ENCODE measurements at places on chromosomes 7 and 10.

DNA sequence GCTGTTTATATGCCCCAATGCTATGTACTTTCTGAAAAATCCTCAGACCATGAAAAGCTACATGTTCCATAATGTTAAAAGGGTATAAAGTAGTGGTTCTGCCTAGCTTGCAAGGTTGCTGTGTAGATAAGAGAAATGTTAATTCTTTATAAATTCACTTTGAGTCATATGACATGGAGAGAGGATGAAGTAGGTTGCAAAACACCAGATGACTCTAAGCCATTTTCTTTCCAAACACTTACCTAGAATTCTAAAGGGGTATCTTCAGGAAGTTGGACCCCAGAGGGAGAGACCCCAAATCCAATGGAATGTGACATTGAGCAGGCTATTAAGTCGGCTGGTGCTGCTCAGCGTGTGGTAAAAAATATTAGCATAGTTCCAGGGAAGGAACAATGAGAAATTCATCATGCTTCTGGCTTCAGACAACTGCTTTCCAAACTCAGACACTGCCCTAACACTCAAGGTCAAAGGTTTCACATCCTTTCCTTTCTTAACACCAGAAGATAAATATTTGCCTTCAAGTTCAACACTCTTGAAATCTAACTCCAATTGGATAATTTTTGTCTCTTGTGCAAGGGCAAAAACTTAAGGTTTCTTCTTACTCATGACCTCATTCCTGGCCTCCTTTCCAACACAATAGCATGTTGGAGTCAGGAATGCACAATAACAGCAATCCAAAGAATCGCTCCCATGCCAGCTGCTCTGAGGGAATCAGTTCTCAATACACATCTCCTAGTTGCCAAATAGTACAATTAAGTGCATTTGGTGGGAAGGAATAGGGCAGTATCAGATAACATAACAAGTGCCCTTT is 100.7 kb upstream of the AFAP1L2 start:
- no peak for DNase-seq

GRCh38 chr7:22425361-22425760 is 68.4 kb upstream of the RAPGEF5 start:
- DNase-seq: no peak

DNA sequence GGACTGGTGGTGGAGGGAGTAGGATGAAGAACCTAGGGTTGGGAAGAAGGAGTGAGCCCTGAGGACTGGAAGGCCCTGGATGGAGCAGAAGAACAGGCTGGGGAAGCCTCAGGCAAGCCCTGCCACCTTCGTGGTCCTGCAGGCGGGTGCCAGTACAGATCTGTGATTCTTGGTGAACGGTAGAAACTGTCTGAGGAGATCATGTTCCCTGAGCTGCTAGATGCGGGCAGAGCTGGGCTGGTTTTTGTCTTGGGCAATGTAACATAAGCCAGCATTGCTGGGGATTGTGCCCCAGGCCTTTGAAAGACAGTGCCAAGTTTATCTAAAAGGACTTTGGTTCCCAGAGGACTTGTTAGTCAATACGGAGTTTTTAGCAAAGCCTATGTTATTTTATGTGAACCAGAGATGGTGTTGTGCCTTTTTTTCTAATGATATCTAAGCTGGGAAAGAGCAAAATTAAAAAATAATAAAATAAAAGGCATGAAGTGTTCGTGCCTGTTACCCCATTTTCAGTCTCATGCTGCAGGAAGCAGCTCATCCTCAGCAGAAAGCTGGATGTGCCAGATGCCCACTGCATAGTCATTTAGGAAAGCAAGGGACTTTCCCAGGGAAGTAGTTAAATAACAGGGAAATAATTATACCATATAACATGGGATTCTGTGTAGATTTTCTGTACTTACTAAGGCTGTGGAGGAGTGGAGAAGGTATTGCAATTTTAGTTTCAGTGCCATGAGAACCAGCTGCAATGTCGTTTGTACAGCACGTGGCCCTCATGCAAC is 24.4 kb upstream of the FIGNL1 start:
- no peak for DNase-seq

DNA sequence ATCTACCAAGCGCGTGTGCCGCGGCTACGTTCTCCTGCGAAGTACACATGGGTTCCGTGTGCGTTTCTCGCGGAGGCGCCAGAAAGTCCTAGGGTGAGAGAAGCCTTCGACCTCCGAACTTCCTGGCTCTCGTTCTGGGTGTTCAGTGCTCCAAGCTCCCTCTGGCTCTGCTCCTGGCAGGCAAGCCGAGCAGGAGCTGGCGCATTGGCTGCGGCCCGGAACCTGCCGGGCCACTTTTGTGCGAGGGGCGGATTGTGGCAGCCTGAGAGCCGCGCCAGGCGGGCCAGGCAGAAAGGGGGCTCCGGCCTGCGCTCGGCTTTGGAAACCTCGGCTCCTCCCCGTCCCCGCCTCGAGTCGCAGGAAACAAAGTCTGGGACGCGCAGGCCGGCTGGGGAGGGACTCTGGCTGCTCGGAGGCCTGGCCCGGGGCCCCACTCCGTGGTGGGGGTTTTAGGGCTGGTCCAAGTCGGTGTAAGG is 9.6 kb downstream of the EMX2 start:
- DNase-seq: no peak

DNA sequence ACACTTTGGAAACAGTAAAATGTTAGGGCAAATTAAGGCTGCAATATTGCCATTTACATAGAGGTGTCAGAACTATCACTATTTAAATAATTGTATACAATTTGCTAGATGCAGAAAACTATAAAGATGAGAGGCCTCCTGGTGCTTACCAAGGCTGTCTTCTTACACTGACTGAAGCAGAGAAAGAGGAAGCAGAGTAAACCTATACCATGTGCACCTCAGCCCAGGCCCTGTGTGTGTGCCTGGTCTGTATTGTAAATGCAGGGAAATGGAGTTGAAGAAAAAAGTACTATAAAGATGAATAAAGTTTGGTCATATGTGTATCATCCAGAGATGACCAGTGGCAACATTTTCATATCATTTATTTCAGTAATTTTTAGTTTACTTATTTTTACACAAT is 29.2 kb downstream of the ELMO1 start:
- no peak for DNase-seq
